Hematopoietic multipotent progenitor cell treated with erythropoietin and hydrocortisone succinate and interleukin-3 and kit ligand, for 8 days (in vitro differentiated cells): ENCODE measurements at places on chromosomes 1 and 21.

DNA sequence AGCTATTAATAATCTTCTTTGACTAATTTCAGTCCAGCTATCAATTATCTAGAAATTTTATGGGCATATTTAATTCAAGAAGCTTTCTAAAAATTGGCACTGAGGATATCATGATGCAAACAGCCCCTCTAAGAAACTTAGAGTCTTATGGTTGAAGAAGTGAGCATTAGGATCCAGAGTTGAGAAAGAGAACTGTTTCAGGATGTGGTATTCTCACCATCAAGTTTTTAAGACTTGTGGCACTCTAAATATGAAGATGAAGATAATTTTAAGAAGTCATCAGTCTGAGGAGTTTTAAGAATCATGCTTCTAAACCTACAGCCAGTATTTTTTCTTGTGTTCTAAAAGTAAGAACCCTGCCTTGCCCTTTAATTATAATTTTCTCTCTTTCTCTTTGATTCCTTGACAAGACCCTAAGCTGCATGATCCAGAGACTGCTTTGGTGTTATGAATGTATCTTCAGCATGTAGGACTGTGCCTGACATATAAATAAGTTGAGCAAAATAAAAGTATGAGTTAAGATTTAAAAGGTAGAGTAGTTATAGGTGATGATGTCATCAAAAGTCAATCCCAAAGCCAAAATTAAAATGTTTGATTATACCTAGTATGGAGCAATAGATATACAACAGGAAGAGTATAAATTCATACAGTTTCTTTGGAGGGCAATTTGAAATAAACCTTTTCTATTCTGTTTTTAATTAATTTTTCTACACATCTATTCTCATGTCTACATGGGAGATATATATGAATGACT, 39.1 kb downstream of the RPS6KC1 start:
- no peak for DNase-seq

GRCh38 chr1:246497331-246497915, 9.7 kb downstream of the SMYD3 start:
- DNase-seq: peak; percentile 89

DNA sequence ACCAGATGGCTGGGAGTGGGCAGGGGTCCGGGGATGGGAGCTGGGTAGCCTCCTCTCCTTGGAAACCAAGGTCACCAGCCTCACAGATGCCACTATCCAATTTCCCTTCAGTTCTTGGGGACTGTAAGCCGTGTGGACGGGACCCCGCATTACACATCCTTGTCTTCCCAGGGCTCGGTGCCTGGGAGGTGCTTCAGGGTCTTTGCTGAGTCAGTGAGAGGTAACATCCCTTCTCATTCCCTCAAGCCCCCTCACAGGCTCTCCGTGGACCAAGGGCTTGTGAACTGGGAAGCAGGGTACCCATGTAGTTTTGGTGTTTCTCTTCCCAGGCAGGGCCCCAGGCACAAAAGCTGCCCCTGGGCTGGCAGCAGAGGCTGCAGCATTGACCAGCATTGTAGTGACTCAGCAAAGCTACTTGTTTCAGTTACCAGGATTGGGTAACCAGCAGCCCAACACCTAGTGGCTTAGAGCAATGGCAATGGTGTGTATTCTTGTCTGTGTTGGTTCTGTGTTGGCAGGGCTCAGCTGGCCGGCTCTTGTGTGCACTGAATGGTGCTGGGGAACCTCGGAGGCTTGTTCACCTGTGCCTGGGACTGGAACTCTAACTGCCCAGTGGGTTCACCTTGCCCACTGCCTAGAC, 24.6 kb upstream of the PCBP3 start:
- no peak for DNase-seq

DNA sequence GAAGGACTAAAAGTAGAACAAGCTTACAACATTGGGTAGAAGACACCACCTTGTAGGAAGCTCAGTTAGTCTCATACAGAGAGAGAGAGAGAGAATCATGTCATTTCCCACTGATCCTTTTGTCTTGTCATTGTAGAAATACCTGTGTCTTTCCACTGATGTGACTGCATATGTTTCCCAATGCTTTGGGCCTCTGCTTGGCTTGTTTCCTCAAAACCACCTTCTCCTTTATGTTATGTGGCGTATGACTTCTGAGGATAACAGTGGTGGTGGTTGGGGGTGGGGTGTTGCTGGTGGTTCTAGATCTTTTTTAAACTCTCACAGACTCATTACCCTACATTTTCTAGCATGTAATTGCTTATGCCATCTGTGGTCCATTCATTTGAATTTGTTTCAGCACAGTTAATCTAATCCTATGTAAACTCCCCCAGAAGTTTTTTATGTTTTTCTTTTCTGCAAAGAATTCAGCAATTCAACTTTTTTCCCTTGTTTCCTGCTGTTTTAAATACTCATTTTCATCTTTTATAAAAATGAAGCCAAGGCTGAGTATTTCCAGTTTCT, 9.3 kb downstream of the RGL1 start:
- no peak for DNase-seq

DNA sequence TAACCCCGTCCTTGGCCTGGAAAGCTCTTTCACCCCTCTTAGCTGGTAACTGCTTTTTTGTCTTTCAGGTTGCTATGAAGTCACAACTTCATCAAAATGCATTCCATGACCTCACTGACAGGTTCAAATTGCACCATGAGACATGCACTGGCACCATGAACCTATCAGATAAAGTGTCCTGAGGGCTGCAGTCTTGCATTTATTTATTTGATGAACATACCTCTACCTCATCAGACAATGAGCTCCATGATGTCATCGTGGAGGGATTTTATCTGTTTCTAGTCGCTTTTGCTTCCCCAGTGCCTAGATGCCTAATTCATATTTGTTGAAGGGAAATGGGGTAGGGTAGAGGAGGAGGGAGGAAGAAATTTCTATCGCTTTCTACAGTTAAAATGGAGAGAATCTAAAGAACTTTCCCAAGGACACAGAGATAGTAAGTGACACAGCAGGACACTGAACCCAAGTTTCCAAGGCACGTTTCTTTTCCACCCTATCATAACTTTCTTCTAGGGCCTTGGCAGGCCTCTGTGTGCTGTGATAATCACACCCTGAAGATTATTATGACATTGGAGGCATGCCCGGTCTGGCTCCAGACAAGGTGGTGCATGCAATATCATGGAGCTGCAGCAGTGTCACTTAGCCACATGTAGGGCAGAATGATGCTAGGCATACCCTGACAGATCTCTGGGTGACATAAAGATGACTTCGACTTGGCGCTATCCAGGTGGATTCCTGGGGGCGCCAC, 69.5 kb downstream of the CD58 start:
- peak; percentile 98 for DNase-seq

GRCh38 chr1:997993-998744, 1.7 kb downstream of the HES4 start:
- no peak for DNase-seq

DNA sequence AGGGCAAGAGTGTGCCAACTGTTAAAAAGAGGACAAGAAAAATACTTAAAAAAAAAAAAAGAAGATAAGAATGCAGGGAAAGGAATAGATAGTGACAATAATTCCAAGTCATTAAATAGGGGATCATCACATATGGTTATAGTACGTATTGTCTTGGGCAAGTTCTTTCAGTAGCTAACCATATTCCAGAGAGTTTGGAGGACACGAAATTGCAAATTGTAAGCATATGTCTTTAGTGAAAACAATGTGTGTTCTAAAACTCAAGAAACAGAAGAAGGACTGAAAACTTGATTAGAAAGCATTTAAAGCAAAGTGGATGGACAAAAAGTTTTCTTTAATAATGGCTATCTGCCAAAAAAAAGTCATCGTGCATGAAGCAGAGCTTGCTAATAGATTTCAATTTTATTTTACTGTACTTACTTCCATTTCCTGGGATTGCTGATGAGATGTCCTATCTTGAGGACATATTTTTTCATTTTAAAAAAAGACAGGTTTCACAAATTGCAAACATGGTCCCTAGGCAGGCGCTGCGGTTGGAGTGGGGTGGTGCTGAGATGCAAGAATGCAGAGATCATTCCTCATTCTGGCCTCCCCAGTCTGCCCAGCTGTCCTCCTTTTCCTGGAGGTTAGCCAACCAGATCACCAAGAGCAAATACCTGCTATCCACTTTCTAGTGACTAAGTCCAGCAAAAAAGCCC, 11.9 kb downstream of the TSPAN2 start:
- DNase-seq: no peak

DNA sequence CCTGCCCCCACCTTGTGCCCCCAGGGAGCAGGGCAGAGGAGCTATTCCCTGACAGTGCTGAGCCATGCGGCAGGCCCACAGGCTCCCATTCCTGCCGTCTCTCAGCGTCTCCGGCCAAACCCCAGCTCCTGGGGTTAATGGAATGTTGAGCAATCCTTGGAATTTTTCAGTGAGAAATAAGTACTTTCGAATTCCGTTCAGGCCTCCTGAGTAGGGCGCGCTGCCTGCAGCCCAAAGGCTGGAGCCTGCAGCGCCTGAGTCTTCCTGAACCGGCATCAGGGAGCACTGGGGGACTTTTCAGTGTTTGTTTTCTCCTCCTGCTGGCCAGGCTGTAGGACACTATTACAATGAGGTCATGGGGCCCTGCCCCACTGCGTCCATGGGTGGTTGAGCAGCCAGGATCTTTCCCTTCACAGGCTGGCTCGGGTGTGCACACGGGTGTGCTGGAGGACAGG, 33.3 kb upstream of the CSF1 start:
- no peak for DNase-seq

DNA sequence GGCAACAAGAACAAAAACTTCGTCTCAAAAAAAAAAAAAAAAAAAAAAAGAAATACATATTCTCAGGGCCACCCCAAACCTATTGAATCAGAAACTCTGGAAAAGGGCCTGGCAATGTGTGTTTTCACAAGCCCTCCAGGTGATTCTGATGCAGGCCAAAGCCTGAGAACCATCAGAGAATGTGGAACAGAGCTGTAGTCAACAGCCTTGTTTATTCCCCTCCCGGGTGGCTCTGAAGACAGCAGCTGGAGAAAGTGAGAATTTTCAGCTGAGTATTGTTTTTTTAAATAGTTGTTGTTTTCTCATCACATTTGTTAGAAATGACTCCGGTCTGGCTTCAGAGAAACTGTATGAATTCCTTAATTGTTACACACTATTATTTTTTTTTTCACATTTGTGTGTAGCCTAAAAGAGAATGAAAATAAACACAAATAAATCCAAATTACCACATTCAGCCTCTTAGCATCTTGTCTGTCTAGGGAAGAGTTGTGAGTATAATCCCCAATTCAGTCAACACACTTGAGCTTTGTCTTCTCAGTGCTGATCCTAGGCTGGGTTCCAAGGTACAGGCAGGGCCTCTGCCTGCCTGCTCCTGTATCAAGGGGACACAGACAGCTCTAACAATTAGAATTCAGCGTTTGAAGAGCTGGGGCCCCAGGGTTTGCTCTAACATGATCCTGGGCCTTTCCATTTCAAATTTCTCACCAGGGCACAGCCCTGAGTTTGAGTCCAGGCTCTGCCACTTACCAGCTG, 6.6 kb upstream of the AZIN2 start:
- no peak for DNase-seq

- no peak for DNase-seq
Observed at GRCh38 chr21:44702973-44703730, 6.2 kb downstream of the KRTAP10-12 start.

- no peak for DNase-seq
Observed at GRCh38 chr21:17444828-17445227, 68.0 kb upstream of the CXADR start.
